ENCODE measurements at places on chromosomes 5 and 9. TPM values are rescaled to one million over a fixed set of nuclear protein-coding genes. Genes with fewer than 3 reads are reported as not detected.

LMX1B gene
- total RNA-seq, result 1.3 TPM

GRCh38 chr9:89775641-89776040 lies 170.8 kb downstream of the GADD45G start:
- DNase-seq, result no peak

GRCh38 chr5:78003450-78003849 lies 227.3 kb upstream of the TBCA start:
- DNase-seq, result no peak

DNA sequence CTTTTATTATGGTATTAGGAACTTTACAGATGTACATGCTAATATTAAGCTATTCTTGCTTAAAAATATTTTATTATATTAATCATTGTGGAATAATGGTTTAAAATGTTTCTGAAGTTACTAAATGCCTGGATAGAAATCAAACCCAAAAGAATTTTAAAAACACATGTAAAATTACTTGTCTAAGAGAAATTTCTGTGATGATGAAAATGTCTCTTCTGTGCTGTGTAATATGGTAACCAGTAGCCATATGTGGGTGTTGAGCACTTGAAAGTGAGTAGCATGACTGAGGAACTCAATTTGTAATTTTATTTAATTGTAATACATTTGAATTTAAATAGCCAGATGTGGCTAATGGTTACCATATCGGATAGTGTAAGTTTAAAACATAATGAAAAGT lies 66.7 kb upstream of the HSPB3 start:
- no peak for DNase-seq

DNA sequence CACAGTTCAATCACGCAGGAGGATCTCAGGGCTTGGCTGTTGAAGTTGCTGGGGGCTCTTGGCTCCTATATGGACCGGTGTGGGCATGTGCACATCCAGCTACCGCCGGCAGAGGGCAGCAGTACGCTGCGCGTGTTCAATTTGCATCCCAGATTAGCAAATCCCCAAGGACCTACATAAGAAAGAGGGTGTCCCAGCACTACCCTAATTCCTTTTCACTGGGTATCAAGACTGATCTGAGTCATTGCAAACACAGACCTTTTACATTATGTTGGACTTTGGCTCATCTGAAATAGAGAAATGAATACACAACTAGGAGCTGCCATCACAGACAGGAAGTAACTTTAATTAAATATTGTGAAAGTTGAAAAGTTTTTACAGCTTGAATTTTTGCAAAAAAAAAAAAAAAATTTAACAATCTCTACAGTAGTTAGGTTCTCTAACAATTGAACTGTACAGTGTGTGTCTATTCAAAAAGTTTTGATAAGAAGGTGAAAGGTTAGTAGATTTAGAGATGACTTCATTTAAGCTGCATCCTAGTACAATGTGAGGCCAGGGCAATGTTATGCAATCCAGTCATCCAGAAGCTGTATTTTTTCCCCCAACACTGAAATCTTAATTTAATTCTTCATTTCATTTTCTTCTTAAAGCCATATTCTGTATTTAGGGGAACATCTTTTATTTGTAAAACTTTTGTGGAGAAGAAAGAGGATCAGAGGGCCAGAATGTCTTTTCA lies 404.0 kb downstream of the EBF1 start:
- peak; percentile 67 for DNase-seq

DNA sequence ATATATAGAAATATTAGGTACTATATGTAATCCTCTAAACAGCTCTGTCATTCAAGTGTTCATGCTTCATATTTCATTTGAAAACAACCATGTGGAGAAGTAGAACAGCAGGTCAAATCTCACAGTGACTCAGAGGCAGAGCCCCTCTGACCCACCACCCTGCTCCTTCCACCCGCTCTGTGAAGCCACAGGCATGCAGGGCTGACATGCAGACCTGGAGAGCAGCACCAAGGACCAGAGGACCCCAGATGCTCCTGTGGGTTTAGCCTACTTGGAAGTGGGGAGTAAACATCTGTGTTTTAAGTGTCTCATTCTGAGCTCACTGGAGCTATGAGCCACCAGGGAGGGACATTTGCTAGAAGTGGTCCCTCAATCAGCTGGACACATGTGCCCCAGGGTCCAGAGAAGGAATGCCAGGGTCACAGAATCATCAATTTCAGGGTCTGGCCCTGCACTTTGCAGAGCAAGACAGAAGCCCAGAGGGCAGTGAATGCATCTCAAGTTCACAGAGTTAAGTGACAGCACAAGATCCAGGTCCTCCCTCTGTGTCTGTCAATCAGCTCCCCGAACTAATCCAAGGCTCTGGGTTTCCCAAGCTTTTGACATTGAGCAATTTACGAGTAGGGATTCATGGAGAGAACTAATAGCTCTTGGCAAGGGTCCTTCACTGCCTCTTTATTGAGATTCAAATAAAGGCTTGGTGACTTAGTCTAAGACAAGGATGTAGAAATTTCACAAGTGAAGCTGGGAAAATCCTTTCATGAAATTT lies 441.1 kb downstream of the SEMA5A start:
- peak; percentile 21 for DNase-seq

- no peak for DNase-seq
Observed at GRCh38 chr9:124388275-124389048, 26.8 kb downstream of the PSMB7 start.

Data from HT1080 (cell line).